ENCODE measurements at places on chromosomes 7 and 10. TPM values are rescaled to one million over a fixed set of nuclear protein-coding genes. Genes with fewer than 3 reads are reported as not detected.

MRC1 gene
- 0.15 TPM for total RNA-seq

RASSF4 gene
- 2.5 TPM for total RNA-seq

NSUN5 gene
- total RNA-seq: 68.9 TPM

PRKG1 gene
- not detected for total RNA-seq

ASB15 gene
- total RNA-seq: not detected

DNA sequence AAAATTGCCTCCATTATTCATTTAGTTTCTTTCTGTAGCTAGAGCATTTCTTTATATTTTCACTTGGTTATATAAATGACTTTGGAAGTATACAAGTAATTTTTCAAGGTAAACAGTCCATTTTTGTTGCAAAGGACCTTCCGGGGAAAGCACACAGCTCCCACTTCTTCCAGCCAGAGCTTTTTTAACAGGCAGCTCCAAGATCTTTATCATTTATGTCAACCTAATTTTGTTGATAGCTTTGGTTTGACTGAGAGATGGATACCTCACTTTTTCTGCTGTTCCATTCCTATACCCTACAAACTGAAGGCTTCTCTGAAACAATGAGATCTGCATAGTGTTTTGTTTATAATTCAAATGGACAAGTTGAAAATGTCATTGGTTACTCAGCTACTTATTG, 49.3 kb upstream of the RAB11FIP2 start:
- no peak for DNase-seq

- DNase-seq: no peak
These were observed 52.0 kb downstream of the STK32C start for GRCh38 chr10:132255489-132256344.

DNA sequence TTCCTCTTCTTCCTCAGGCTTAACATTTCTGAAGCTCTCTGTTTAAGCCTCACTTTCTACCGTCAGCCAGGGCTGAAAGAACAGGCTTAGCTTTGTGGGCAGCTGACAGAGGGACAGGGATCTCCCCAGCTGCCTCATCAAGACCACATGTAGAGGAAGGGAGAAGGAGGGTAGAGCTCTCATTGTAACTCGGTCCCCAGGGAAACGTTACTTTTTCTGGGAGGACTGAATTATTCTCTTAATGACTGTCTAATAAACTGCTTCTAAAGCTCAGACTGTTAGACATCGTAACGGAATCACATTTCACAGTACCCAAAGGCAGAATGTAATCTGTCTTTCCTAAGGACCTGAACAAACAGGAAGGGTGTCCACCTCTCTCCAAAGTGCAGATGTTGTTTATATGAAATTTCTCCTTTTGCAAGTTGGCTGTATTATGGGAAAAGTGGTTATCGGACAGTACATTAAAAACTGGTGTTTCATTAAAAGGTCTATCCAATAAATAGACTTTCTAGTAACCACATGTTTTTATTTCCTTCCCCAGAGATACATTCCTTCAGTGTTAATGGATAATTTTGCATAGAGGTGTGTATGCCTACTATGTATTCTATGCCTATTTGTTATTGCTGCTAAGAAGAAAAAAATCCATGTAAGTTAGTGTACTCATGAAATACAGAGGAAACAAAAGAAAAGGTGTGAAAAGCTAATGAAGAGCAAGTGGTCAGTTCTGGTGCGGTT, 144.2 kb downstream of the CTTNBP2 start:
- no peak for DNase-seq

DNA sequence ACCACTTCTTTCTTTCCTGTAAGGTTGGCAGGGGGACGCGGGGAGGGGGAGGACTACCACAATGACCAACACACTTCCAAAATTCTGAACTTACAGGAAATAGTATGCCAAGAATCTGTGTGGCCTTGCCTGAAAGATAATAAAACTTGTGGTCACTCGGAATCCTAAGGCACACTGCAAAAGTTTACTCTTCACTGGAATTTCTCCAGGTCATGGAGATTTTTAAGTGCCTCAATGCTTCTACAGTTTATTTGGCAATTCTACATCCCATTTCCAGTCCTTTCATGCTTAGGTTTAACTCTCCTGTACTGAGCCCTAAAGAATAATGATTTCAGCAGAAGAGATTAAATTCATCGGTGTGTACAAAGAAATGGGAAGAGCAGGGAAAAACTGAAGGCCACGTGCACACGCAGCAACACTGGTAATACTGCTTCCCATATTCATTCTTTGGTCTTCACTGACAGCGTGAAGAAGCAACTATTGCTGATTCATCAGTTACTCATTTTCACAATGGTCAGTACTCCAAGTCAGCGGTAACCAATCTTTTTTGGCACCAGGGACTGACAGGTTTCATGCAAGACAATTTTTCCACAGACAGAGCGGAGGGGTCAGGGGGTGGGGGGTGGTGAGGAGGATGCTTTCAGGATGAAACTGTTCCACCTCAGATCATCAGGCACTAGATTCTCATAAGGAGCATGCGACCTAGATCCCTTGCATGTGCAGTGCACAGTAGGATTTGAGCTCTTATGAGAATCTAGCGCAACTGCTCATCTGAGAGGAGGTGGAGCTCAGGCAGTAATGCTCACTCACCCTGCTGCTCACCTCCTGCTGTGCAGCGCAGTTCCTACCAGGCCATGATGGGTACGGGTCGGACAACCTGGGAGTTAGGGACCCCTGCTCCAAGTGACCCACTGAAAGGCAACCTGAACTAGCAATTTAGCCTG, 9.8 kb downstream of the LARP4B start:
- no peak for DNase-seq

DNA sequence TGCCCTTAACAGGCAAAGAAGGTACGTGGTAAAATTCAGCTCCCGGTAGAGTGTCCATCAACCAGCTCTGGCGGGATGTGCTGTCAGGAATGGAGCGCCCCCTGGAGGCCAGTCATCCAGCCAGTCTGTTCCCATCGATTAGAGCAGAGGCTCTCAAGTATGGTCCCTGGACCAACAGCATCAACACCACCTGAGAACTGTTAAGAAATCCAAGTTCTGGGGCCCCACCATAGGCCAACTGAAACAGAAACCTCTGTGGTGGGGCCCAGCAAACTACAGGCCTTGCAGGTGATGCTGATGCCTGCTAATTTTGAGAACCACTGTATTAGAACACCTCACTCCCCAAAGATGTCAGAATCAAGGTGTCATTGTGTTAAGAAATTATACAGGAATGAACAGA, 109.2 kb downstream of the DPY19L1 start:
- DNase-seq: no peak

DNA sequence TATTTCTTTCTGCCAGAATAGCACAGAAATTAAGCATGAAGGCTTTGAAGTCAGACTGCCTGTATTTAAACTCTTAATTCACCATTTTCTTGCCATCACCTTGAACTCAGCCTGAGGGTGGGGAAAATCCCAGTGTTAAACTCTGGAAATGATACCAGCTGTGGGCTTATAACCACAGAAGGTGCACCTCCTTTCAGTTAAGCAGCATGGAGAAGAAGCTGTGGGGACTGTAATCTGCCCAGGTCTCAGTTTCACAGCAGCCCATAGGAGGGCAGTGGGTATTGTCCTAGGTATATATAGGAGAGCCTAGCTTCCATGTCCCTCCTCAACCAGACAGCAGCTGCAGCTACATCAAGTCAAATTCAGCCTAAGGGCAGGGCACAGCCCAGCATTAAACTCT, 241.6 kb downstream of the HPSE2 start:
- DNase-seq: no peak

Data from activated B cell treated with CpG ODN at 0.5 μM for 24 hours (primary cell).